H4 (cell line): ENCODE measurements at places on chromosomes 4 and X.

- no peak for DNase-seq
Observed at GRCh38 chr4:177798161-177798560, 355.9 kb upstream of the AGA start.

DNA sequence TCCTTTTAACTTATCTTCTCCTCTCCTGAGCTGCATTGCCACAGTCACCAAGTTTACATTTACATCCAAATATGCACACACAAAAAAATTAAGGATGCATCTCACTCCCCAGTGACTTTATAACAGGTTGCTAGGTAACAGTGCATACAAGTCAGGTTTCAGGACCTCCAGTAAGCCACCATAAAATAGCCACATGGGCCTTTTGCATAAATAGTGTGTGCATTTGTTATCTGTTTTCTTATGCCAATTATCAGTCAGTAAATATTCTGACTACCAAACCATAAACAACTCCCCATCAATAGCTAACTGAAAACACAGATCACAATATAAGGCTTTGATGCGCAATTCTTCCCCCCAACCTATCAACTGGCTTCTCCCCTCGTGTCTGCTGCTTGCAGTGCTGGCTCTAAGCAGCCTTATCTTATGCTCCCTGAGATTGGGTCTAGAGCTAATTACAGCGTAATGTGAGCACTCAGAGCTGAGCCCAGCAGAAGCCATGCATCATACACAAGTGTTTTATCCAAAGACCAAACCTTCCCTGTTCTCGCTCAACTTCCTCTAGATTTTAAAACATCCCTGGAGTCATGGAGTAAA lies 55.4 kb downstream of the ZNF827 start:
- no peak for DNase-seq

- DNase-seq: peak; percentile 32
Observed at GRCh38 chr4:62644372-62644771, 1444.2 kb downstream of the ADGRL3 start.

GRCh38 chrX:49910344-49910743 lies 12.1 kb upstream of the CLCN5 start:
- no peak for DNase-seq

DNA sequence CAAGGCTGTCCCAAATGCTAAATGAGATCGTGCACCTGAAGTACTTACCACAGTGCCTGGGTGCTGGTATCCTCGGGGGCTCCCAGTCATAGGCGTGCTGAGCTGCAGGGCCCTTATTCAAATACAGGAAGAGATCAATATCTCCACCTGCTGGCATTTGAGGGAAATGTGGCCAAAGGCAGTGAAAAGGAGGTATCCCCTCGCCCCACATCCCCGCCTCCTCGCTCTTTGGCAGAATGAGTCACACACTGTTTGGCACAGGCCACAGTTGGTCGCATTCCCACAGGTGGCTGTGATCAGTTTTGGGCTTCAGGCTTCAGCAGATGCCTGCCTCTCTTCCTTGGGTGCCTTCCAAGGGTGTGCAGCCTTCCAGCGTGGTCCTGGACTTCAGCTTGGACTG lies 28.4 kb downstream of the ZNF185 start:
- peak; percentile 85 for DNase-seq

DNA sequence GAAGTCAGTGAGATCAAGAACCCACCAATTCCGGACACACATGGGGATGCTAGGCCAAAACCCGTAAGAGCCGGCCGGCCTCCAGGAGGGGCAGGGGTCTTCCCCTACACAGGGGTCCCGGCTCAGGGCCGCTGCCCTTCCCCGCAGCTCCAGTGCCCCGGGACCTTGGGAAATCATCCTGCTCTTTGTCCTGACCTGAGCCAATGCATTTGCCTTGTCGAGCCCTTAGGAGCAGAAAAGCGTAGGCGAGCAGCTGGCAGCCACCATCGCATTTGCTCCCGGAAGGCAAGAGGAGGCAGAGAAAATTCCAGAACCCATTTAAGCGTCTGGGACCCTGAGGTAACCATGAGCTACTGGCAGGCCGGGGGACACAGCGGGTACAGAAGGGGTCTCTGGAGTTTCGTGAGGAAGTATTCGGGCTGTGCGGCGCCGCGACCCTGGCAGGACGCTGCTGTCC lies 7.4 kb upstream of the TNIP2 start:
- DNase-seq: no peak

DNA sequence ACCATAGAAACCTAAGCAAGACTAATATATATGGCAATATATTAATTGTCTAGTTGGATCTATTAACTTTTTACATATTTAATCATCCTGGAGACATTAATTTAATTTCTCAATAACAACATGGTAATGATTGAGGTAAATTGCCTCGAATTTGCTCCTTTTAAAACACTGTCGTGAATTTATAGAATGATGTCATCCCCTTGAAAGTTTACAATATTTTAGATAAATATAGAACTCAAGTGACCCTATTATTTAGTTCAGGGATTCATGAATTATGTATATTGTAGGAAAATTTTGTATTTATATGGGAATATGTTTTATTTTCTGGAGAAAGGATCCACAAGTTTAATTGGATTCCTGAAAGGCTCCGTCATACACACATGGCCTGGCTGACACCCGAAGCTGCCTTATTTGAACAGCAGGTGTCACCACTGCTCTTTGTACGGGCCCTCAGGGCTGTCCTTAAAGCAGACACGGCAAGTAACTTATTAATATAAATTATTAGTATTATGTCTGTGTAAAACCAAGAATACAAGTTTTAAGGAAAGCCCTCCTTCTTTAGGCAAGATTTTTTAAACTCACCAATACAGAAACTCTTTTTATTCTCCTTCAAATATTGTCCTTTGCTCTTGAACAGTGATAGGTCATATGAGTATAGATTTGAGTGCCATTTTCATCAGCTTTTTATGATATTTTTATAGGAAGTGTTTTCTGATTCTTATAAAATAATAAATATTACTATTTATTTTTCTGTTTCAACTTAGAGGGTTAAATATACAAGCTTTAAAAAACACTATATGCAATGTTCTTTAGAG lies 1.9 kb upstream of the PLRG1 start:
- DNase-seq: peak; percentile 69

DNA sequence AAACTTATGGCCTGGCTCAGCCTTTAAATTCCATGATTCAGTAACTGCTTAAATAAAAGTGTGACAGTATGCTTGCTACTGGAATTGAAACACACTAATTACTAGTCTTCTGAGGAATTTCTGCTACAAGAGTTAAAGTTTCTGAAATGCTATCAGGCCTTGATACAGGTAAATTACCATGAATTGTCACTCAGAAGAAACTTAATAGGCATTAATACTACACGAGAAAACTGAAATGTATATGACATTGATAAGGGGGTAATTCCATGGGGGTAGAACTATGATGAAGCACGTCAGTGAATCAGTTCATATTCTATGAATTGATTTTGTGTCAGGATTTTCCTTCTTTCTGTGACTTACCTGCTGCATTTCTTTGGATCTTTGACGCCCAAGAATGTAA lies 3.0 kb upstream of the NPY1R start:
- DNase-seq: no peak

DNA sequence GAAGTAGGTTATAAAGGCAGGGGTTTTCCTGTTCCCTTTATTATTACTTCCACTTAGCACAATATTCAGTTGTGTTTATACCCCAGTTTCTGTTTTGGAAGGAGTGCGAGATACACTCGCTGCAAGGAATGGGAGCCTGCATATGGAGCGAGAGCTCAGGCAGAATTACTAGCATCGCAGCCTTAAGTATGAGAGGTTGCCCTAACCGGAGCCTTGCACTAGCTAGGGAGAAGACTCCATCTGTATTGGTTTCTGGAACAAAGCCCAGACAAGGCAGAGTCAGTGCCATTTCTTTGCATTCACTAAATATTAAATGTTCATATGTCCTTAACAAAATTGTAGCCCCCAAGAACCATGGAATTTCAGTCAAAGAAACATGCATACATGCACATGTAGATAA lies 6.2 kb upstream of the DCTD start:
- no peak for DNase-seq

GRCh38 chr4:171812665-171813525 lies at the start of gene GALNTL6:
GALNTL6 (plus strand) TSS chr4:171813404.
- no peak for DNase-seq

GRCh38 chr4:2907706-2908293 lies 55.4 kb downstream of the NOP14 start:
- no peak for DNase-seq

GRCh38 chrX:18809641-18810040 lies 102.2 kb downstream of the PPEF1 start:
- no peak for DNase-seq

DNA sequence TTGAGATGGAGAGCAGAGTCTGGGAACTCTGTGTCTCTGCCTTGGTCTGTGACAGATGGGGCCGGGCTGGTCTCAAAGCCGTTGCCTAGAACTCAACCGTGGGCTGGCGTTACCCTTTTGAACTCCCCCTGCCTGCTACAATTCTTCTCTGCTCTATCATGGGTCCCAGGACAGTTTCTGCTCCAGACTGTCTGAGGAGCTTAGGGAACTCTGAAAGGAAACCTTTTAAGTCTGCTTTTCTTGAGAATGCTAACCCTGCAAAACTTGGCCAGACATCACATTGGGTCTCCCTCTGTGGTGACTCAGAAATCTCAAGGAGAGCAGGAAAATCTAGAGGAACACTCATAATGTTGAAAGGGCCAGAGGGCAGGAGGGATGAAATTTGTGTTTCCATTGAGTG lies 240.6 kb downstream of the CBR4 start:
- DNase-seq: no peak

GRCh38 chr4:146245246-146245645 lies 30.9 kb downstream of the REELD1 start:
- DNase-seq: no peak

GRCh38 chr4:171639540-171639939 lies 173.7 kb upstream of the GALNTL6 start:
- DNase-seq: no peak

DNA sequence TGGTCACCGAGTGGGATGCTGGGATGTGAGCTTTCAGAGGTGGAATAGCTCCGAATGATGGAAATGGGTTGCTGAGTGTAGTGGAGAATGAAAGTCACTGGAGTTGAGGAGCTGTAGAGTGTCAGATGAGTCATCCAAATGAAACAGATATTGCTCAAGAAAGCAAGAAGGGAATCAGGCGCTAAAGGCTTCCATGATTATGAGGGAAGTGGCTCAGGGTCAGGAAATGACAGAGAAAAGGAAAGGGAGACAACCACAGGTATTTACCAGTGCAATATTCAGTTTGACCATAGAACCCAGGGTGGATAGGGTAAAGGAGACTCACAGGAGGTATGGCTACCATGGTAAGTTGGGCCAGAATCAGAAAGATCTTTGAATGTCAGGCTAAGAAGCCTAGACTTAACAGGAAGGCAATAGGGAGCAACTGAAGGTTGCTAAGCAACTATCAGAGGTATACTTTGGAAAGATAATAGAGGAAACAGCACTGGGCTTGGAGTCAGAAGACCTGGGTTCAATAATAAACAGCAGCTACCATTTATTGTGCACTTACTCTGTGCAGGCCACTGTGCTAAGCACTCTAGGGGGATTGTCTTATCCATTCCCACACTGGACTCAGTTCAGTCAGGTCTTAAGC lies 11.7 kb downstream of the LAS1L start:
- no peak for DNase-seq

GRCh38 chr4:42015438-42015837 lies 25.1 kb downstream of the SLC30A9 start:
- DNase-seq: no peak

GRCh38 chr4:55398966-55399365 lies 3.2 kb downstream of the TMEM165 start:
- DNase-seq: no peak

GRCh38 chrX:135974279-135974856 lies 580 bp upstream of the MMGT1 start:
- DNase-seq: no peak

DNA sequence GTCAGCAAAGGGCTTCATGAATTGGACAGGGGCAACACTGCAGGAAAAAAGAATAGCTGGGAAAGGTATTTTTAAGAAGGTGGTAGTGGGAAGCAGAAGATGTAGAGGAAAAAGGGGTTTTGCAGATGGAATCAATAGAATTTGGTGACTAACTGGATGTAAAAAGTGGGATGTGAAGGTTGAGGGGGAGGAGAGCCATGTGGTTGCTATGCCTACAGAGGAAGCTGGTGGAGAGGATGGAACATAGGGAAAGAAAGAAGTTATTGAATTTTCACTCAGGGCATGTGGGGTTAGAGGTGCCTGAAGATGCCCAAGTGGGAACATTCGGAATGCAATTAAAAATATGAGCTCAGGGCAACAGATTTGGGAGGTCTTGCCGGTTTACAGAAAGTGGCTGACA lies 33.0 kb downstream of the REELD1 start:
- no peak for DNase-seq

- DNase-seq: peak; percentile 14
Observed at GRCh38 chr4:14520171-14520570, 482.1 kb upstream of the CPEB2 start.

- DNase-seq: no peak
Observed at GRCh38 chr4:47049347-47049746, 18.0 kb downstream of the GABRB1 start.

GRCh38 chr4:169260217-169260866 lies 10.4 kb downstream of the SH3RF1 start:
- DNase-seq: no peak

- no peak for DNase-seq
Observed at GRCh38 chr4:70619288-70619687, 9.3 kb upstream of the ENAM start.

DNA sequence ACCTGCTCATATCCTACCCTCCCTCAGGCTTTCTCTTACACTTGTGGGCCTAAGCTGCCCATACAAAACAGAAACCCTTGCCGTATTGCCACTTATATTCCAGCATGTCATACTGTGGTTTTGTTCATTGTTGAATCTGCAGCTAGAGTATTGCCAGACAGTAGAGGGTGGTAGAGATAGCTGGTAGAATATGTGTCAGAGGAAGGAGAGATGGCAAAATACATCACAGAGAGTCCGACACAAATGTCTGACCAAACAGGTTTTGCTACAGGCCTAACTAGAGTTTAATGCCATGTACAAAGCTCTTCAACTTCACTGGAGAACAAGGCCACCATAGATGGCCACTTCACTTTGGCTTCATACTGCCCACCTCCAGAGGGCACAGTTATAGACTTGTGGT lies 160.1 kb downstream of the EFHC2 start:
- DNase-seq: peak; percentile 4

DNA sequence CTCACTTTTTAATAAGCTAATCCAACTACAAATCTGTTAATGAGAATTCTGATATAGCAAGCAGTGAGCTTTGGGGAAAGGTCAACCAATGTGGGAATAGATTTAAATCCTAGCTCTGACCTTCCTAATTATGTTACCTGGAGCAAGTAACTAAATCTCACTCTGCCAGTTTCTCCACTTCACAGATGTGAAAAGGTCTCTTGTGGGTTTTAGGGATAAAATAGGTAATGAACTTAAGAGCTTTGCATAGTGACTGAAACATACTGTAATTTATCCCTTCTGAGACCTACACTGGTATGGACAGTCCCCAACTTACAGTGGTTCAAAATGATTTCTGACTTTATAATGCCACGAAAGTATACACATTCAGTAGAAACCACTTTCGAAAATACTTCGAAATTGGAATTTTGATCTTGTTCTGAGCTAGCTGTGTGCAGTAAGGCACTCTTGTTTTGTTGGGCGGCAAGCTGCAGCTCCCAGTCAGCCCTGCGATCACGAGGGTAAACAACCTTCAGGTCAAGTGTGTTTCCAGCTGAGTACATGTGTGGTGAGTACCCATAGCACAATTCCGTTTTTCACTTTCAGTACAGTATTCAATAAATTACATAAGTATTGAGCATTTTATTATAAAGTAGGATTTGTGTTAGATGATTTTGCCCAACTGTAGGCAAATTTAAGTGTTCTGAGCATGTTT lies 93.7 kb downstream of the ADGRL3 start:
- DNase-seq: no peak
